Frontal cortex (tissue), 4 donors: ENCODE measurements at places on chromosomes 16 and 17. TPM values are rescaled to one million over a fixed set of nuclear protein-coding genes. Genes with fewer than 3 reads are reported as not detected.
A peak's percentile ranks its signal among the peaks of the same experiment; 100 is the strongest.

- no peak for DNase-seq
Observed at GRCh38 chr17:74918906-74919305, 4.1 kb downstream of the USH1G start.

DNA sequence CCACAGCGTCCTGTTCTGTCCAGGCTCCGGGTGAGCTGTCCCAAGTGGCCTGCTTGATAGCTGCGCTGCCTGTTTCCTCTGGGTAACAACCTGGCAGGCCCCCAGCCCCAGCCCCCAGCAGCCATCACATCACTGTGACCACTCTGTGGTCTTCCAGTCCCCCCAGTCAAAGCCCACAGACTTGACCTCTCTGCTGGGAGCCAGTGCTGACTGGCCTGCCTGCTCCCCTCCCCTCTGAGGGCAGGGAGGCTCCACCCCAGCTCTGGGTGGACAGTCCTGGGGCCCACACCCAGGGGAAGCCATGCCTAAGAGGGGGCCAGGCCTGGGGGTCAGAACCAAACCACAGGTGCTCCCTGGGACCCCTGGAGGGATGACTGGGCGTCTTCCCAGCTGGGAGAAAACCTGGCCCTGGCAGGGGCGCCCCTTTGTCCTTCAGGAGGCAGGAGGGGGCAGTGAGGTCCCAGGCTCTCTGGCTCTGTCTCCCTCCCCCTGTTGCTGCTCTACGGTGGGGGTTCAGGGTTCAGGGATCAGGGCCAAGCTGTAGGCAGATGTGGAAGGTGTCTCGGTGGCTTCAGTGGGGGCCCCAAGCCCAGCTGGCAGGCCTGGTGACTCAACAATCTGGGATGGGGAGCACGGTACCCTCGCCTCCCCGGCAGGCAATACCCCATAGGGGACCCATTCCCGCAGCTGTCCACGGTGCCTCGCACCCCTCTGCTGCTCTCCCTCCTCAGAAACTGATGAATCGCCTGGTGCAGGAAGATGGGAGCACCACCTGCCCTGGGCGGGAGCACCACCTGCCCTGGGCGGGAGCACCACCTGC lies 1.8 kb upstream of the SLC16A3 start:
- no peak for DNase-seq

DNA sequence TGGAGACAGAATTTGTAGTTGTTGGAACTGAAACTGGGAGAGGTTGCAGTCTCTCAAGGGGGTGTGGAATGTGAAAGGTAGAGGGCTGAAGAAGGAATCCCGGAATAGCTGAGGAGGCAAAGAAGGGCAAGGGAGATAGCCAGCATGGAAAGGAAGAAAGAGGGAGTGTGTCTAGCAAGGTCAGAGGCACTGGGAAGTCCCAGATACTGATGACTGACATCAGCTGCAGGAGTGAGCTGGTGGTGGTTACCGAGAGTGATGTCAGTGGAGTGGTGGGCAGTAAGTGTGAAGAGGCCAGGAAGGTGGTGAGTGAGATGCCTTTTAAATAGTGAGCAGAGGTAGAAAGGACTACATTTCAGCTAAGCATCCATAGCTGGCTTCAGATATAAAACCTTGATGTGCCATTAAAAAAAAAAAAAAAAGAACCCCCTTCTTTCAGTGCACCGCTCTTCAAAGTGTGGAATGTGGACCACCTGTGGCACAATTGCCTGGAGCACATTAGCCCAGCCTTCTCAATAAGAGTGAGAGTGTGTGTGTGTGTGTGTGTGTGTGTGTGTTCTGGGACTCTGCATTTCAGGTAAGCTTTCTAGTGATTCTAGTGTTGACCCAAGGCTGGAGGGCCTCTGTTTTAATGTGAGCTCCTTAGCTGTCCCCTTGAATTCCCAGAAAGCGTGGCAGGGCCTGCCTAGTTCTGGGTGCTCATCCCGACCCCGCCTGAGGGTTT lies 8.5 kb downstream of the PRMT7 start:
- DNase-seq, result no peak

GRCh38 chr16:55506083-55506482 lies 2.8 kb upstream of the LPCAT2 start:
- DNase-seq, result peak; percentile 2

The TEKT1 gene
- 0.41 TPM for total RNA-seq

The KCNH4 gene
- total RNA-seq, result 0.41 TPM

- no peak for DNase-seq
Observed at GRCh38 chr17:10631048-10631700, 25.9 kb downstream of the MYH3 start.

The MGAT5B gene
- total RNA-seq, result 16.3 TPM

The PLSCR3 gene
- 10.6 TPM for total RNA-seq

GRCh38 chr17:36727577-36727976 lies 126.2 kb downstream of the MRM1 start:
- no peak for DNase-seq

The TBC1D3G gene
- total RNA-seq, result not detected

The MYL4 gene
- 4.1 TPM for total RNA-seq

- DNase-seq, result no peak
Observed at GRCh38 chr16:86988920-86989696, 328.1 kb downstream of the C16orf95 start.

DNA sequence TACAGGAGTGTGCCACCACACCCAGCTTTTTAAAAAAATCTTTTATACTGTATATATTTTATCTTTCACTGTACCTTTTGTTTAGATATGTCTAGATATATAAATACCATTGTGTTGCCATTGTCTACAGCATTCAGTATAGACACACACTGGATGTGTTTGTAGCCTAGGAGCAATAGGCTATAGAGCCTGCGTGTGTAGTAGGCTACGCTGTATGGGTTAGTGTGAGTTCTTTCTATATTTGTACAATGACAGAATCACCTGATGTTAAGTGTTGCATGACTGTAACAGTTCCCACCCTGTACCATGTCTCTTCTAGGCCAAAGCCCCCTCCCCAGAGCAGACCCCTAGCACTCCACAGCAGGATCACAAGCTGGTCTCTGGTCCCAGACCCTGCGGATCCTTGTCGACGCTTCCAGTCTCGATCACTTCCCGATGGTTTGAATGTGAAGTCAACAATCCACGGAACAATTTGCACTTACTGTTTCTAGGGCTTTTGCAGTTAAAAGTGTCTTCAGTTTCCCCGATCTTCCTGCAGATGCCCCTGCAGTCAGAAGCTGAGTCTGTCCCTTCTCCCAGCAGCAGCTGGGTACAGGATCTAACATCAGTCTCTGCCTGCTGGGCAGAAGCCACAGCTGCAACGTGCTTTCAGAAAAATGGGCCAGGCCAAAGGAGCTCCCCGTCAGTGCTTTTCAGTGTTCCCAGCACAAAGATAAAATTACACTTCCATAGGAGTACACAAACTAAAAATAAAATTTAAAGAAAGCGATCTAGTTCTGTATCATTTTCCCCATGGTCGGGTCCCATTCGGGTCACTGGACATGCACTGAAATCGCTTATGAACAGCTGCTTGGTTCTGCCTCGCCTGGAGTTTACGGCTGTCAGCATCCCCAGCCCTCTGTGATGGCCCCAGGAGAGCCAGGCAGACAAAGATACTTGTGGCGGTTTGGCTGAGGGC lies 35.4 kb downstream of the ADAM11 start:
- DNase-seq, result no peak

DNA sequence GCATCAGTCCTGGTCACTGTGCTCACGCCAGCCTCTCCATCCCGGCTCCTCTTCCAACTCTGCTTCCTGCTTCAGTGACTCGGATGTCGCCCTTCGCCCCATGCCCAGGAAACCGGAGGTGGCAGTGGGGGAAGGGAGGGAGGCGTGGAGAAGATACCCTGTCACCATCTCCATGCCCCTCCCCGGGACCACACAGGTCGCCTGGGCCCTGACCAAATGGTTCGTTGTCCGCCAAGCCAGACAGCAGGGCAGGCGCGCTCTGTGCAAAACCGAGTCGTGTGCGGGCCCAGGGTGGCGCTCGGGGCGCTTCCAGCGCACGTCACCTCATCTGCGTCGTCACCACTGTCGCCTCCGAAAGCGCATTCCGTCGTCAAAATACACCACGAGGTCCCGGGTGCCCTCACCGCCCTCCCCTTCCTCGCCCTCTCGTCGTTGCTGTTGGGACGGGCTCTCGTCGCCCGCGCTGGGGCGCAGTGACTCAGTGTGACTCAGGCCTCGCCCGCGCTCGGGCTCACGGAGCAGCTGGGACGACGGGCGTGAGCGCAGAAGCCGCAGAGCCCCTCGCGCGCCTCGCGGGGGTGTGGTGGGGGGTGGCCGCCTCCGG lies 39.2 kb downstream of the ZNF778 start:
- peak; percentile 65 for DNase-seq

DNA sequence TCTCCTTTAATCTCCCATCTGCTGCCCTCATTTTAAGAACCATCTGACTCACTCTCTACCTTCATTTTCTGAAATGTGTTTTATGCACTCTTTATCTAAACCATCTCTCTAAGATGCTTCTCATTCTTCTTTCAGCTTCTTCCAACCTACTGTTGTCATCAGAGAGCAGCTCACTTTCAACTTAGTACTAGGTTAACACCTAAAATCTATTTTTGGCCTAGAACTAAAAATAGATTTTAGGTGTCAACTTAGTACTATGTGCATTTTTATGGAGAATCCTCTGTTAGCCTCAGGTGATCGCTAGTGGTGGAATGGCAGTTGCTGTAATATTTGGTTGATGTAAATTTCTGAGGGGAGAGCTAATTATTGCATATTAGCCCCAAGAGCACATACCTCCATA lies 277.1 kb downstream of the KCNJ2 start:
- no peak for DNase-seq

GRCh38 chr17:66810951-66811682 lies 23.8 kb upstream of the CACNG5 start:
- DNase-seq, result no peak
